ENCODE measurements at places on chromosomes 1 and 21.

DNA sequence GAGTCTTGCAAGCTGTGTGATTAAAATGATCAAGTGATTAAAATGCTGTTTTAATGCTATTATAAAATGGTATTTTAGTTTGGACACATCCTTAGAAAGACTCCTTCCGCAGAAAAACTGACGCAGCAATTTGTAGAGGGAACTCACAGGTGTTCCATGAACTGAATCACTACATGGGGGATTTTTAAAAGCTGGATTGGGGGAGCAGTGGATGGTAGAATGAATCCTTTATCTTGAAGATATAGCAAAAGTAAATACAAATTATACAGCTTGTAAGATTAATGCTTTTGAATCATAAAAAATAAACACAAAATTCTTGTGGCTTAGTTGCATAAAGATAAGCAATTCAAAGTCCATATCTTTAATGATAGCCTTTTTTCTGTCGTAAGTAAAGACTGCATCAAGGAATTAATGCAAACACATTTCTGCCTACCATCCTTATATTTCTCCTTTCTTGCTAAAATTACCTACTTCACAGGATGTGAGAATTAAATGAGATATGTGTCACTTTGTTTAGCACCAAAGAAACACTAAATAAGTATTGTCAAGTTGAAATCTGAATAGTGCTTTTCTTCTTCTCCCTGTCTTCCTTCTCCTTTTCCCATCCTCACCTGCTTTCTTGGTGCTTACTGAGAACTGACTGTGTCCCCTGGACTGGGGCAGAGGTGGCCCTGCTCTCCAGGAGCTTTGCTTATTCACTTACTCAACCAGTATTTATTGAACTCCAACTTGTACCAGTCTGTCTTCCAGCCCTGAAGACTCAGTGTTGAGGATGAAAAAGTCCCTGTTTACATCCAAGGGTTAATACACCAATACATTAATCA lies 61.5 kb upstream of the F3 start:
- DNase-seq: no peak

DNA sequence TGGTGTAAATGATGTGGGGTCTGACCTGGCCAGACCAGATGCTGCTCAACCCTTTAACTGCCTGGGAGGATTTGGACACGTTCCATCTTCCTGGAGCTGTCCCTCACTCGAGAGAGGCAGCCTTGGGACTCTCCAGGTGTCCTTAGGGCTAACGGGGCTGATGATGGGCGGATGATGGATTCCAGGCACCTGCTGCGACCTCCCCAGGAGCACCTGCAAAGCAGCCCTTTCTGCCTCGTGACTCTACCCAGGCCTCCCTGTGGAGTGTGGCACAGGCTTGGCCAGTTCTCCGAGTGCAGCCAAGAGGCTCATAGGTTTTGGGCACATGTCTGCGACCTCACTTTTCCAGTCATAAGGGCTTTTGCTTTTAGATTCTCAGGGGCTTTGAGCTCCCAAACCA lies 12.3 kb upstream of the TRIM17 start:
- DNase-seq: no peak

DNA sequence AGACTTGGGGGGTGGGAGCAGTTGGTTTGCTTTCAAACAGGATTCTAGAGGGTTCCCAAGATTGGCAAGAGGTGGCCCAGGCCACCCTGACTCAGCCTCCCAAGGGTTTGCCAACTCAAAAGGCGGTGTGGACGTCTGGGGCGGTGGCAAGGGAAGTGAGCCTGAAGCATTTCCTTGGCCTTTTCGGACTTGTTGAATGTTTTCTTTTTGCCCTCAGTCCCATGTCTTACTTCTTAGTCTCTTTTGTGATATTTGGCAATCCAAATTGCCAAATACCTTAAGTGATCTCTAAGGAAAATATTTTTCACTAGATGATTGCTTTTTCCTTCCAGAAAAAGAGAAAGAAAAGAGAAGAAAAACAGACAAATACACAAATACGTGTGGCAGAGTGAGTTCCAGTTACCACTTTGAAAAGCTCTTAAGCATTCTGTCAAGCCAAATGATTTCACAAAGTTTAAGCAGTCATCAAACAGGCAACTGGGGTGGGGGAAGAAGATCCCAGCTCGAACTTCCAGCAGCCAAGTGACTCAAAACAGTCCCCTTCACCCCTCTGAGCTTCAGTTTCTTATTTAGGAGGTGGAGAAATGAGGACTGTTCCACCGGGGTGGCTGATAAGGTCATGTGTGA lies 374.6 kb upstream of the USP24 start:
- no peak for DNase-seq

GRCh38 chr1:192183788-192184187 lies 25.5 kb downstream of the RGS18 start:
- no peak for DNase-seq

DNA sequence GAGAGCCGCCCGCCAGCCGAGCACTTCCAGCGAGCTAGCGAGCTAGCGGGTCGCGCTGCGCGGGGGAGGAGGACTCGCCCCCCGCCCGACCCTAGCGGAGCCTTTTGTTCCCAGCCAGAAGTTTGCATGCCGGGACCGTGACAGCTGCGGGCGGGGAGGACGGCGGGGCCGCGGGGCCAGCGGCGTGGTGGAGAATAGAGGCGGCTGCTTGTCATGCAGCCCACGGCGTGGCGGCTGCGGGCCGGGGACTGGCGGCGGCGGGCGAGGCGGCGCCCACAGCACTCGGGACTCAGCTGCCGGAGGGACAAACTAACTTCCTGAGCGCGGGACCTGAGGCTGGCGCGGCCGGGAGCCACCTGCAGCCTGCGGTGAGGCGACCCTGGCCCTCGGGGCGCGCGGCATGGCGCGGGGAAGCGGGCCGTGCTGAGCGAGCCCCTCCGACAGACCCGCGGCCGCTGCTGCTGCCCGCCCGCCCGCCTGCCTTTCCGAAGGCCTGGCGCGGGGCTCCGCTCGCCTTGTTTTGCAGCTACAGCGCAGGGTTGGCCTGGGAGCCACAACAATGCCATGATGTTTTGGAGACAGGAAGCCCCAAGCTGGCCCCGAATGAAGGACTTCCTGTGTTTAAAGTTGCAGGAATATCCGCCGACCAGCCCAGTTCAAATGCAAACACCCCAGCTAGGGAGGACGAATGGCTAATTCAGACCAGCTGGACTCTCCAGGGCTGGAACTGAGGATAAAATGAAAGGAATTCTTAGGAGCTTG lies 82.2 kb upstream of the BMP8A start:
- no peak for DNase-seq

- DNase-seq: no peak
These were observed 896.3 kb downstream of the TTLL7 start for GRCh38 chr1:83102630-83103071.

- DNase-seq: no peak
These were observed 49.0 kb downstream of the BRINP2 start for GRCh38 chr1:177219554-177220458.

DNA sequence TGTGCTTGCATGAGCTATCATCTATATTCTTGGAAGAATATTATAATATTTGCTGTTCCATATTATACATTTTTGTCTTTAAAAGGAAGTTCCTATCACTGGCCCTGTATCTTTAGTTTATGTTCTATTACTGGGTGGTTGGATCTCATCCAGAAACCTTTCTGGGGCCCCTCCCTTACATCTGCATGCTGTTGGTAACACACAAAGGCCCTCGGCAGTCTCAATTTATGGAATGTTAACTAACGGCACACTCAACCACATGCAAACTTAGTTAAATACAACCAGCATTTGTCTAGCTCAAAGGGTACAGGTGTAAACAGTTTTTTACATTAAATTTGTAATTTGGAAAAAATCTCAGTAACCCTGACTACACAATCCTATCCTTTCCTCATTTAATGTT lies 9.7 kb upstream of the HYI start:
- no peak for DNase-seq

DNA sequence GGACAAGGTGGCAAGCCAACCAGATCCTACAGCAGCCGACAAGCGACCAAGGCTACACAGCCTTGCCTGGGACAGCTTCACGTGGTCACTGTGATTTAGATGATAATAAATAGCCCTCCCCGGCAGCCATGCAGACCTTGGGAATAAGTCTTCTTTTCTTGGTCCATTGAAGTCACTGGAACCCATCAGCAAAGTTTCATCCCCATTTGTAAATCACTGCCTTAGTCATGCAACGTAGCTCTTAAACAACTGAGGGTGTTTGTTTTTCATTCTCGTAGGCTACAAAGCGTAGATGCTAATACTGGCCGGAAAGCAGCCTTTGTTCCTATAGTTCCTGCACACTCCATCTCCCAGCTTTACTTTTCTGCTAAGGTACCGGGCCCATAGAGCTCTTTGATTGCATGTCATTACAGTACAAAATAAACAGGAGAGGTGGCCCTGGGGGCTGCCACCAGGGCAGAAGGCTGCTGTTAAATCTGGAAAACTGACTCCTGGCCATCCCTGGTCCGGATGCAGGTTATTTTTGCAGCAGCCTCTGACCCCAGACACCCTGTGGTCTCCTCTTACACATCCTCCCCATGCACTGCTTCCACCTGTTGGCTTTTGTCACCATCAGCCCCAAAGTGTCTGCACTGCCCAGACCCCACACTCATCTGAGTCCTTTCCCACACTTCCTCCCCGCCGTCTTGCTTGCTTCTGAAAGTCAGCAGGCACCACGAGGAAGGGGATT lies 105.5 kb downstream of the TOMM20 start:
- DNase-seq: no peak

DNA sequence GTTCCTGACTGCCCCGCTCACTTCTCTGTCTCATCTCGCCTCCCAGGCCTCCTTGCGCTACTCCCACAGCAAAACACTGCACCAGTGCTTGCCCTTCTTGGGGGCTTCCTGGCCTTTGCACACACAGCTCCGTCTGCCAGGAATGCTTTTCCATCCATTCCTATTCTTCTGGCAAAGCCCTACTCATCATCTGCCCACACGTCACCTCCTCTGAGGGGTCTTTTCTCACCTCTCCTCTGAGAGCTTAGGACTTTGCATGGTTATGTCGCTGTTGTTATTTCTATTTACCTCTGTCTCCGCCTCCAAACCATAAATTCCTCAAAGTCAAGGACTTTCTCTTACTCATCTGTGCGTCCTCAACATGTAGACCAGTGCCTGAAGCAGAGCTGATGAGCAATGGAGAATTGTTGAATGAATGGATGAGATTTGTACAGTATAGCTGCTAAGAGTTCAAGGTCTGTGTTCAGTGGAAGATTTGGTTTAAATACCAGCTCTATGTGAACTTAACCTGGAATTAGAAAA lies 26.4 kb upstream of the BTG2 start:
- no peak for DNase-seq

DNA sequence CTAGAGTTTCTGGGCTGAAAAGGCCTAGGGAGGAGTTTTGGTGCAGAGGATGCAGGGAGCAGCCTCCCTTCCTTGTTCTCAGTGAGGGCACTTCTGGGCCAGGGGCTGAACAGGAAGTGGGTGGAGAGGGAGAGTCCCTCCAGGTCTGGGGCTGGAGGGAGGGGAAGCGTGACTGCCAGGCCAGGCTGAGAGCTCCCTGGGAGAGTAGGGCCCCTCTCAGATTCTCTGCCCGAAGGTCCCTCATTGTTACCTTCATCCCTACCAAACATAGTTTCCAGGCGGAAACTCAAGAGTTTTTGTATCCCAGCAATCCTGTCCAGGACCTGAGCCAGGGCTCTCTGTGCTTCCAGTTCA lies 36.8 kb downstream of the CITED4 start:
- no peak for DNase-seq

DNA sequence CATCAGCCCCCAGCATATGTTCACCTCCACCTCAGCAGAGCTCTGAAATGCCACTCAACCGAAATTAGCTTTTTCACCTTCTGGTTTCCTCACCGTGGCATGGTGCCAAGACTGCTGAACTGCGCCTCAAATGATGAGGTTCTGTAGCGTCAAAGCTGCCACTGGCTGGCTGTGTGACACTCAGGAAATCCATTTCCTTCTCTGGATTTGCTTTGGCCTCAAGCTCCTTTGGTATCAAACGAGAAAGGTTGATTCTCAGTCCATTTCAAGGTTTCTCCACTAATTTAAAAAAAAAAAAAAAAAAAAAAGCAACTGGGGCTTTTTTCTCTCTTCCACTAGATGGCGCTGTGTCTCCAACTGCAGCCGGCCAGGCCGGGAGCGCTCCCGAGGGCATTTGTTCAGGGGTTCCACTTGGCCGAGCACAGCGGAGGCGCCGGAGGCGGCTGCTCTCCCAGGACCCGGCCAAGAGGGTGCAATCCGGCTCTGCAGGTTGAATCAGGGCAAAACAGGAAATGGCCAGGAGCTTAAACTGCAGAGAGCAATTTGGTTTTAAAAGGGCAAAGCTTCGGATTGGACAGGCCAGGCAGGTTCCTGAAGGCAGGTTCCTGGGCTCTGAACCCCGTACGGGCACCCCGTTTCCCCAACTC lies 26.5 kb upstream of the PLA2G2C start:
- peak; percentile 23 for DNase-seq

- peak; percentile 17 for DNase-seq
These were observed 4.5 kb downstream of the HSPB7 start for GRCh38 chr1:16013220-16013907.

DNA sequence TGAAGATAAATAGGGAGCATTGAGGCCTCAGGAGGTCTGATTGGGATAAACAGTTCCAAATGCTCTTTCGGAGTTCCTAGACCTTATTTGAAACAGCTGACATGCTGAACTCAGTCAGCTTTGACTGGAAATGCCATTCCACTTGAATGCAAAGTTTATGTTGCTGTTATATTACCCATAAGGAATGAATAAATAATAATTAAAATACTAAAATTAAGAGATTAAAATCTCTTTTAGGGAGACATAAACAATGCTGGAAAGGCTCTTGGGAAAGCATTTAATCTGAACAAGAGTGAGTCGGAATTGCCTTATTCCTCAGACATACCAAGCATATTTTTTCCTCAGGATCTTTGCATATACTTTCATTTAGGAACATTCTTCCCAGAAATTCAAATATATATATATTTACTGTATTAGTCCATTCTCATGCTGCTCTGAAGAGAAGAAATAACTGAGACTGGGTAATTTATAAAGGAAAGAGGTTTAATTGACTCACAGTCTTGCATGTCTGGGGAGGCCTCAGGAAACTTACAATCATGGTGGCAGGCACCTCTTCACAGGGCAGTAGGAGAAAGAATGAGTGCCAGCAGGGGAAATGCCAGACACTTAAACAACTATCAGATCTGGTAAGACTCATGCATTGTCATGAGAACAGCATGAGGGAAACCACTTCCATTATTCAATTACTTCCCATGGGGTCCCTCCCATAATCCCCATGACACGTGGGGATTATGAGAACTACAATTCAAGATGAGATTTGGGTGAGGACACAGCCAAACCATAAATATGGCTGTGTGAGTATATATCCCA lies 318.2 kb upstream of the PLXNA2 start:
- DNase-seq: no peak

DNA sequence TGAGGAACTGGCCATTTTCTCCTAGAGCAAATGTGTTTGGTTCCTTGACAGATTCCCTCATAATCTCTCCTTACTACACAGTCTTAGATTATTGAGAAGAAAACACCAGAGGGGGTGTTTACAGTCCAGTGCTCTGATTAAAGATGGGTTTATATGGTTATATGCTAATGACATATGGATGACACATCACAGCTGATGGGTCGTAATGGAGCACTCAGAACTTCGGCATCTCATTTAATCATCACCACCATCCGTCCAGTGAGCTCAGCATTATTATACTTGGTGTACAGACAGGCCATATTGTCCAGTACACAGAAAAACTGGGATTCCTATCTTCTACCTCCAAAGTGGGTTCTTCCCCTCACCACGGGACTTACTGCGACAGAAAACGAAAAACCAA lies 22.3 kb upstream of the NR5A2 start:
- DNase-seq: no peak

GRCh38 chr1:110239441-110240430 lies 29.6 kb downstream of the KCNC4 start:
- DNase-seq: no peak

- no peak for DNase-seq
These were observed 64.8 kb downstream of the WARS2 start for GRCh38 chr1:119075614-119076013.

Measured in stimulated activated CD4-positive, alpha-beta T cell treated with anti-CD3 and anti-CD28 coated beads, Interleukin-15, amount 100 ng/mL, for 48 hours (primary cell).